Sciatic nerve (tissue), 2 donors: ENCODE measurements at places on chromosomes 2 and 18. TPM values are rescaled to one million over a fixed set of nuclear protein-coding genes. Genes with fewer than 3 reads are reported as not detected.

Gene ELOA2
- not detected for total RNA-seq

Gene CNTNAP5
- total RNA-seq = not detected

Gene NEU2
- not detected for total RNA-seq

Gene RAB6C
- 0.13 TPM for total RNA-seq

Gene MAPRE2
- total RNA-seq = 51.8 TPM

Gene MYO7B
- 0.62 TPM for total RNA-seq

GRCh38 chr2:174787487-174788205 is 23.4 kb upstream of the CHRNA1 start:
- no peak for DNase-seq

DNA sequence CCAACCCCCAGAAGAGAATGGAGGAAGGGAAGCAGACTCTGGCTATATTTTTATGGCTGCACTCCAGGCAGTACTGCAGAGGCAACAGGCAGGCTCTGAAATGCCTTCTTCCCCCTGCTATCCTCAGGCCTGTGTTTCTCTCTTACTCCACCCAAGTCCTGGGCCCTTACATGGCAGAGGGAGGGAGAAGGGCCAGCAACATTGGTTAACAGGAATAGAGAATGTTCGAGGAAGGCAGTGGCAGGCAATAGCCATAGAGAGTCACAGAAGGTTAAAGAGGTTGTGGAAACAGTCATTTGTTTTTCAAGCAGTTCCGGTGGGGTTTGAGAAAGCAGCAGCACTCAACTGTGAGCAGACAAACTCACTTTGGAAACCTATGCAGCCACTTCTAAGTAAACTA is 15.1 kb upstream of the DARS1 start:
- no peak for DNase-seq

DNA sequence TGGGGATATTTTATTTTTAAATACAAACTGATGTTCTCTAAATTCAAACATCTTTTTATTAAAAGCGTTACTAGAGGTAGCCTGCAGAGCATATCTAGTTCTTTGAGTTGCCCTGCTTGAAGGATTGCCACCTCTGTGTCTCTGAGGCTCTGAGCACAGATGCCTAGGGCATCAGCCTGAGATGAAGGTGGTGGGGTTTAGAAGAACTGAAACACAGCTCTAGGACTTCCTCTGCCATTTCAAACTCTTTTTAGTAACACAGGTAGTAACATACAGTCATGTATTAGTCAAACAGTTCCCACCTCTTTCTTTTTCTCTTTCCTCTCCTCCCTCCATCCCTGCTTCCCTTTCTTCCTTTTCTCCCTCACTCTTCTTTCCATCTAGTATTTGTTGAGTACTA is 57.6 kb downstream of the TTC21B start:
- DNase-seq = no peak

GRCh38 chr2:225725726-225726125 is 326.2 kb downstream of the NYAP2 start:
- no peak for DNase-seq

DNA sequence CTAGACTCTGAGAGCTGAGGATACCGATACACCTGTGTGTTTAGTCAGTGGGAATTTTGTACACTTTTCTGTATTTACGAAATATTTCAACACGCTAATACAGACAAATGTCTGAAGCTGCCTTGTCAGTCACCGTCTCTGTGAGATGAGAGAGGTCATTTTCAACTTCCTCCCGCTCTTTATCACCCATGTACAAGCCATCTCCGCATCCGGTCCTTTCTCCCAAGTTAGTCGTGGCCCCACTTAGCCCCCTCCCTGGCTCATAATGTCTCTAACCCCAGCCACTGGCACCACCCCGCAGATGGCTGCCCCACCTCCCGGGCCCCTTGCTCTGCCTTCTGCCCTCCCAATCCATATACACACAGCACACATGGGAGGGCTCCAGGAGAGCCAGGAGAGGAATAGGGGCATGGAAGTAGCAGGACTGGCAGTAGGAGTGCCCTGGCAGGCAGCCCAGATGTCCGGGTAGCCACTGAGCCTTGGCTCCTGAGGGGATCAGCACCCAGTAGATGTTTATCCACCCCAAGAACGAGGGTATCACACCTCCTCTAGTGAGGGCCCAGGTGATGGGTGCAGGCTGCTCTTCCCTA is 2.0 kb upstream of the RUFY4 start:
- DNase-seq = no peak

DNA sequence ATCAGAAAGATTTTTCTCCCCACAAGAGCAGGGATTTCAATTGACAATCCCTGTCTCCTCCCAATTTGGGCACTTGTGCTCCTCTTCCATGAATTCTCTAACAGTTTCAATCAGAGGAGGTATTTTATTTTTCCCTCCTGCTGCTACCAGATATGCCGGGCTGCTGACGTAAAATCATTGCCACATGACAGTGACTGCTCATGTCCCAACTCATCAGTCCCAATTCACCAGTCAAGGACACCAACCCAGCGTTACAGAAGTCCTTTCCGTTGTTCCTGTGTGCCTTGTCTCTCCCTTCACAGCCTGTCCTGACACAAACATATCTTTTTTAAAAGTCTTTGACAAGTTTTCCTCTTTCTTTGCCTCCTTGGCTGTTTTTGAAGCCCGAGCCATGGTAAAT is 540.2 kb downstream of the LRP1B start:
- DNase-seq = no peak

- no peak for DNase-seq
Measured at GRCh38 chr18:46097431-46097800, 680 bp downstream of the ATP5F1A start.

- no peak for DNase-seq
Measured at GRCh38 chr2:64624862-64625261, 28.9 kb downstream of the SERTAD2 start.

DNA sequence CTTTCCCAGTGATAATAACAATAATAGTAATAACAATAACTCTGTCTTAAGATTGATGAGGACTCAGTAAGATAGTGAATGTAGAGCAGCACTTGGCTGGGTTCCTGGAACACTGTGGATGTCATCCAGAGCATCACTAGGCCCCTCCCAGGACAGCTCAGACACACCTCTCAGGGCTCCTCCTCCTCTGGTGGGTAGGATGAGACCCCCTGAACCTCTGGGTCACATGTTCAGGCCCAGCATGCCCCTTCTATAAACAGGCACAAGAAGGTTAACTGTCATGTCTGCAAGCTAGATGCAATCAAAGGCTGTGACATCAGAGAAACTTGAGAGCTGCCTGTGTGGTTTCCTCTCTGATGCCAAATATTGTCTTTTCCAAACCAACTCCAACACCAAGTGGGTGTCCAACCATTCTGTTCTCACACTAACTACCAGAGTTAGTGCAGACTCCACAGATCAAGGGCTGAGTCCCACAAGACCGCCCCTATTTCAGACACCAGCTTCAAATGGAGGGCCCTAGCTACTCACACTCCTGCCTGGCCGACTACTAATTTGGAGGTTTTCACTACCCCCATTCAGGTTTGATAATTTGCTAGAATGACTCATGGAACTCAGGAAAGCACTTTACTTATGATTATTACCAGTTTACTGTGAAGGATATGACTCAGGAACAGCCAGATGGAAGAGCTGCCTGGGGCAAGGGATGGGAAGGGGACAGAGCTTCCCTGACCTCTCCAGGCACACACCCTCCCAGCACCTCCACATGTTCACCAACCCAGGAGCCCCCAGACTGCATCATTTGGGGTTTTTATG is 46.4 kb upstream of the BZW1 start:
- DNase-seq = no peak
